ENCODE measurements at places on chromosomes 2 and 18.

GRCh38 chr2:197079832-197080555 is 153.5 kb upstream of the PGAP1 start:
- no peak for DNase-seq

DNA sequence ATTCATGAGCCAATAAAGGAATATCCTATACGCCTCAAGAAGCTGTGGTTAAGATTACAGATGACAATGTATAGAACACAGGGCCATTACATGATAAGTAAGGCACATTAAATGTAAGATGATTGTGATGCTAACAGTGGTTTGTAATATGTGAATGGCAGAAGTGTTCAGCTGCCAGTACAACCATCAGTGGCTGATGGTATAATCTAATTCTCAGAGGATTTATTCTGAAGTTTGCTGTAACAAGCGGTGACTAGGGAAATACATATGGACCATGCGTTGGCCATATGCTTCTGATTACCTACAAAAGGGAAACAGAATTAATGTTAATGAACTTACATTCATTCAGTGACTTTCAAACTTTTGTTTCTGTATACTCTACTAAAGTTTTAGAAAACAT is 750.8 kb upstream of the KLHL29 start:
- DNase-seq, result no peak

GRCh38 chr2:109447251-109447661 is 166.5 kb downstream of the SEPTIN10 start:
- no peak for DNase-seq

- no peak for DNase-seq
Observed at GRCh38 chr2:45435316-45435715, 175.8 kb downstream of the SRBD1 start.

DNA sequence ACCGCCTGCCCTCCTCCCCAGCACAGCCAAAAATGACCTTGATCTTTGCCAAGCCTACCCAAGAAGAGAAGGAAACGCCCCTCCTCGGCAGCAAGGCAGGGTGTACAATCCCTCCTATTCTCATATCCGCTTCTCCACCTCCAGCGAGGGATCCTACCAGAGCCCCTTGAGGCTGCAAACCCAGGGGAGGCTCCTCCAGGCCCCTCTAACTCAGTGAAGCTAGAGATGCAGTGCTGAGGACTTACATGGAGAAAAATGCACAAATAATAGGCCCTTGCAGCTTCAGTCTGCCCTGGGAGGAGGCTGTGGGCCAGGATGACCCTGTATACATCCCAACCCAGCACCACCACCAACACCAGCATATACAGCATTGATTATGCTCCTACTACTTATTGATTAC is 46.9 kb upstream of the POMC start:
- DNase-seq, result no peak

DNA sequence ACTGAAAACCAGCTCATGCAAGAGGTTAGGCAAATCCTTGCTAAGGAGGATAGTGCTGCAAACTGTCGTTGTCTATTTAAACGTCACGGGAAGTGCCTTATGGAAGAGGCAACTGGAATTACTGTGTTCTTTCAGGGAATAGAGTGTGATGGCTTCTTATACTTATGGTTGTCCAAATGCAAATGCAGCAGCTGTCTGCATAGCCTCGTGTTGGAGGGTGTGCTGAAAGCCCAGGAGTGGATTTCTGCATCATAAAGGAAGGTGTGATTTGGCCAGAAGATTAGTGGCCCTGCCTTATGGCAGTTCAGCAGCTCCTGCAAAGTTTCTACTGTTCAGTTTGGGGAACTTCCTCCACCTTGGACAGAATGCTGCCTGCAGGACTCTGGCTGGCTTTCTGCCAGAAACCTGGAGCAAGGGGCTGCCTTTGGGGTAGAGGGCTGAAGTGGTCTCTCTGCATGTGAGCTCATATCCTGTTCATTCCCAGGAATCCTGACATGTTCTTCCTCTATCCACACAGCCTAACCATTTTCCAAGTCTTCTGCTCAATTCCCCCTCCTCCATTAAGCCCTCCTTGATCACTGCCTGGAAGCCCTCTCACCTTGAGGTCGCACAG is 321.2 kb upstream of the CXCR4 start:
- no peak for DNase-seq

DNA sequence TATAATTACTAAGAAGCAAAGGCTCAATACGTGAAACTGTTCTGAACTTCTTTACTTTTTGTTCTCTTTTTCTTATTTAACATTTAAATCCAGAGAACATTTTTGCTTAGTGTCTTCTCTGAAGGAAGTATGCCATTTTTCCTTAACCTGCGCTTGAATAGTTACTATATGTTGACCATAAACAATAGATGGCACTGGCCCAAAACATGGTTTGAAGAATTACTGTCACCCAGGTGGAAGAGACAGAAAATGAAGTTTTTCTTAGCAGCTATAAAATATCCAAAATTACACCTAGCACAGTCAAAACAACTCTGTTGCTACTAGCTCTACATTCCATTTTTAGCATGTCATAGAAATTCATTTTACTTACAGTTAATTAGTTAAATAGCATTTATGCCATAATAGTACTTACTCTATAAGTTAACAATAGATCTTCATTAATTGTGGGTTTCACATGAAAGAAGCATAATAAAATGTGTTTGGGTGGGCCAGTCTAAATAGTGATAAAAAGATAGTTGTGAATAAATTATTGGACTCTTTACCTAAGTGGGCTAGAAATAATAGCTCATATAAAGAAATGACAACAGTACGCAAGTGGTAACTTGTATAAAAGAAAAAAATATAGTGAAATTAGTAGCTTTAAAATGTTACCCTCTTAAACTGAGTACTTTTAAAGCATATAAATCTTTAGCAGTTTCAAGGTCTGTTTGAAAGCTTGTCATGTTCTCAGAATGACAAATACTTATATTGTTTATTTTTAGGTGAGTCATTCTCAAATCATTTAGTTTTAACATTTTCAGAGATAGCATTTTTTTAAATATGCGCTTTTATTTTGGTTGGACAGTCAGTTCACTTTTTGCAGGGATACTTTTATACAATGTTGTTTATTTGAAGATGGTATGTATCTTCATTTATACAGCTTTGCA is 3.7 kb downstream of the ETAA1 start:
- no peak for DNase-seq

- DNase-seq, result no peak
Observed at GRCh38 chr2:240344904-240345303, 90.6 kb upstream of the GPC1 start.

- no peak for DNase-seq
Observed at GRCh38 chr2:179800776-179801175, 60.6 kb downstream of the ZNF385B start.

- DNase-seq, result no peak
Observed at GRCh38 chr2:23414871-23415270, 29.9 kb downstream of the KLHL29 start.

DNA sequence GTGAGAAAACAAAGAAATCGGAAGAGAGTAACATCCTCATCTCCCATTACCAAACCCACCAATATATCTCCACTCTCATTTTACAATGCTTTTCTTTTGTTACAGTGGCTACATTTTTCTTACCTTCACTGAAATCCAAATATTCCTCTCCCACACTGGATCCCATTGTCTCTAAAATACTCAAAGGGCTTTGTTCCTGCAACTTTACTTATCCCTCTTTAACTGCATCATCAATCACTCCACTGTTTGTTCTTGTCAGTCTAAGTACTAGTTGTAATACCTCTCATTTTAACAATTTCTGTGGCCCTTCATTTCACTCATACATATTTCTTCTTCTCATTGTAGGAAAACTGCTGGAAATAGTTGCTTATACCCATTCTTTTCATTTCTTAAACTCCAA is 464.2 kb upstream of the PIK3C3 start:
- no peak for DNase-seq

GRCh38 chr2:85255456-85255812 is 72.4 kb downstream of the TGOLN2 start:
- no peak for DNase-seq

- DNase-seq, result no peak
Observed at GRCh38 chr2:19879120-19879519, 22.7 kb downstream of the TTC32 start.

DNA sequence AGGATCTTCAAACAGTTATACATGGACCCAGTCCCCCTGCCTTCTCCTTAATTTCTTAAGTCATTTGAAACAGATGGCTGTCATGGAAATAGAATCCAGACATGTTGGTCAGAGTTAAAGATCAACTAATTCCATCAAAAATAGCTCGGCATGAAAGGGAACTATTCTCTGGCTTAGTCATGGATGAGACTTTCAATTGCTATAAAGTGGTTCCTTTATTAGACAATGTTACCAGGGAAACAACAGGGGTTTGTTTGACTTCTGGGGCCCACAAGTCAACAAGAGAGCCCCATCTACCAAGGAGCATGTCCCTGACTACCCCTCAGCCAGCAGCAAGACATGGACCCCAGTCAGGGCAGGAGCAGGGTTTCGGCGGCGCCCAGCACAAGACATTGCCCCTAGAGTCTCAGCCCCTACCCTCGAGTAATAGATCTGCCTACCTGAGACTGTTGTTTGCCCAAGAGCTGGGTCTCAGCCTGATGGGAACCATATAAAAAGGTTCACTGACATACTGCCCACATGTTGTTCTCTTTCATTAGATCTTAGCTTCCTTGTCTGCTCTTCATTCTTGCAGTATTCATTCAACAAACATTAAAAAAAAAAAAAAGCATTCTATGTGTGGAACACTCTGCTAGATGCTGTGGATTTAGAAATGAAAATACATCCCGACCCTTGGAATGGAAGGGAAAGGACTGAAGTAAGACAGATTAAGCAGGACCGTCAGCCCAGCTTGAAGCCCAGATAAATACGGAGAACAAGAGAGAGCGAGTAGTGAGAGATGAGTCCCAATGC is 4.6 kb downstream of the TTR start:
- no peak for DNase-seq

DNA sequence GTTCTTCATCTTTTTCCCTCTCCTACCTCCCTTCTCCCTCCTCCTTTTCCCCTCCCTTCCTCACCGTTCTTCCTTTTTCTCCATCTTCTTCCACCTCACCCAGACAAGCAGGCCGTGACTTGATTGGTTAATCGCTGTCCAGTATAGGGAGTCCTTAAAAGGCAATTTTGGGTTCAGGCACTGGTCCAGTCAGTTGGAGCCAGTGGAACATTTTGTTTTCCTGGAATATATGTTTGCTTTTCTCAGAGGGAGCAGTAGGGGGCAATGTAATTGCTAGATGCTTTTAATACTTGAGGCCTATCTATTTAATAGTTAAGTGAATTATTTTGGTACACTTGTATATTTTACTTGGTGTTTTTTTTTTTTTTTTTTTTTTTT is 15.0 kb downstream of the ELAC1 start:
- no peak for DNase-seq

DNA sequence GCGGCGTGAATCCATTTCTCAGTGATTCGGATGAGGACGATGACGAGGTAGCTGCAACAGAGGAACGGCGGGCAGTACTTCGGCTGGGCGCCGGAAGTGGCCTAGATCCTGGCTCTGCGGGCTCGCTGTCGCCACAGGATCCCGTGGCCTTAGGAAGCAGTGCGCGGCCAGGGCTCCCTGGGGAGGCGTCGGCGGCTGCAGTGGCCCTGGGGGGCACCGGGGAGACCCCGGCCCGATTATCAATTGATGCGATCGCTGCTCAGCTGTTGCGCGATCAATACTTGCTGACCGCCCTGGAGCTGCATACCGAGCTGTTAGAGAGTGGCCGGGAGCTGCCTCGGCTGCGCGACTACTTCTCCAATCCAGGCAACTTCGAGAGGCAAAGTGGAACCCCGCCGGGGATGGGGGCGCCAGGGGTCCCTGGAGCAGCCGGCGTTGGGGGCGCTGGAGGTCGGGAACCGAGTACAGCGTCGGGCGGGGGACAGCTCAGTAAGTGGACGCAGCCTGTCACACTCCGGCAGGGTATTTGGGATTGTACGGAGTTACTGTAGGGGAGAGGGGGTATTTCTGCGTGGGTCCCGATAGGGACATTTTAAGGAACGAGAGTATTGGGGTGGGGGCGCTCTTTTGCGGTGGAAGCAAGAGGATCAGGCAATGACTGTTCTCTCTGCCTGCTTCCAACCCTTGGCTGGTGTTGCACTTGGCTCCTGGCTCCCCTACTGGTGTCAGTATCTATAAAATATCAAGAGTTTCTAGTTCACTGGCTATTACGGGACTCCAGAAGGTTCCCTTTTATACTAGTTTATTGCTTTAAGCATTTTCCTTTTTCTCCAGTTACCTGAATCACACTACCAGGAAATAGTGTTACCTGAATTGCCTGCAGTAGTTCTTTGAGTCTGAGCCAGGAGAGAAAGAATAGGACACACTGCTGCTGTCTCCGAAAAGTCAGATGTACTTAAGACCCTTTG is 772 bp downstream of the RELCH start:
- no peak for DNase-seq
